ENCODE measurements at places on chromosomes 2 and 18.

DNA sequence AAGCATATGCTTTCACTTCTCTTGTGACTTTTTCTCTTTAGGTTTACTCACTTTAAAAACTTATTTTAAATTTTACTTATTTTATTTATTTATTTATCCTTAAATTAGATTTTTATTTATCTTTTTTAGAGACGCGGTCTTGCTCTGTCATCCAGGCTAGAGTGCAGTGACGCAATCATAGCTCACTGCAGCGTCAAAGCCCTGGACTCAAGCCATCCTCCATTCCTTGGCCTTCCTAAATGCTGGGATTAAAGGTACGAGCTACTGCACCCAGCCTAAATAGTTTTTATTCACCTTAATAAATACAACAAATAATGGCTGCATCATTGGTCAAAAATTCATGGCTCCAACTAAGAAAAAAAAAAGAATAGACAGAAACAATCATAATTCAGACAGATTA is 415.7 kb upstream of the FIGN start:
- no peak for DNase-seq

GRCh38 chr18:9627642-9628041 is 13.3 kb upstream of the PPP4R1 start:
- no peak for DNase-seq

GRCh38 chr2:8954990-8955389 is 48.5 kb downstream of the MBOAT2 start:
- DNase-seq, result no peak

GRCh38 chr2:187774551-187775071 is 220.4 kb upstream of the TFPI start:
- DNase-seq, result no peak

- DNase-seq, result no peak
These were observed 124.6 kb downstream of the LRATD1 start for GRCh38 chr2:14756981-14757657.

- DNase-seq, result no peak
These were observed 460.5 kb downstream of the ERBB4 start for GRCh38 chr2:212078103-212078502.

DNA sequence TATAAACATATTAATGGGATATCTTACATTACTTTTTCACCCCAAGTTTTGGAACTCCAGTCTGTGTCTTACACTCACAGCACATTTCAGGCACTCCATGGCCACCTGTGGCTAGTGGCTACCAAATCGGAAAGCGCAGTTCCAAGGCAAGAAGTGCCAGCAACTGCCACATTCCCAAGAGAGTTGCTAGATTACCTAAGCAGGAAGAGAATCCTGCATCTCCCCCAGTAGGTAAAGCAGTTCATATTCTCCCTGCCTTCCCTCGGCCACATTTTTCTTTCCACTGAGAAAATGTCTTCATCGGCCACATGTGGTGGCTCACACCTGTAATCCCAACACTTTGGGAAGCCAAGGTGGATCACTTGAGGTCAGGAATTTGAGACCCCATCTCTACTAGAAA is 62.8 kb downstream of the MEX3C start:
- no peak for DNase-seq

DNA sequence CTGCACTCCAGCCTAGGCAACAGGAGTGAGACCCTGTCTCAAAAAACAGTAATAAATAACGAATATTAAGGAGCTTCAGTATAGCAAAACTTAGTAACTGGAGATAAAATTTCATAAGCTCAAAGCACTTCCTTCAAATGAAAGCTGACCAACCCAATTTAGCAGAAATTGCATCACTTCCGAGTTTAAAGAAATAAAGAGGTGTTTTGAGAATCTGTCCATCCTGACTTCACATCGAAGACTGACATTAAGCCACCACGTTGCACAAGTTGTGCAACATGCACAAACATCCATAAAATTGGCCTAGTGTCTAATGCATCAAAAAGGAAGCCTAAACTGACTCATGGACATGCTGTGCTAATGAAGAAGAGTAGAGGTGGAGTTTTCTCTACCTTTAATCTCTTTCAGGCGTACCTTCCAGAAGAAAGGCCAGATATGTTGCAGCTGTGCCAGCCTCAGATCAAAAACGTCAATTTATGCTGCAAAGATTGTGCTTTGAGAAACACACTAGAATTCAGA is 7.7 kb upstream of the DSG3 start:
- no peak for DNase-seq

DNA sequence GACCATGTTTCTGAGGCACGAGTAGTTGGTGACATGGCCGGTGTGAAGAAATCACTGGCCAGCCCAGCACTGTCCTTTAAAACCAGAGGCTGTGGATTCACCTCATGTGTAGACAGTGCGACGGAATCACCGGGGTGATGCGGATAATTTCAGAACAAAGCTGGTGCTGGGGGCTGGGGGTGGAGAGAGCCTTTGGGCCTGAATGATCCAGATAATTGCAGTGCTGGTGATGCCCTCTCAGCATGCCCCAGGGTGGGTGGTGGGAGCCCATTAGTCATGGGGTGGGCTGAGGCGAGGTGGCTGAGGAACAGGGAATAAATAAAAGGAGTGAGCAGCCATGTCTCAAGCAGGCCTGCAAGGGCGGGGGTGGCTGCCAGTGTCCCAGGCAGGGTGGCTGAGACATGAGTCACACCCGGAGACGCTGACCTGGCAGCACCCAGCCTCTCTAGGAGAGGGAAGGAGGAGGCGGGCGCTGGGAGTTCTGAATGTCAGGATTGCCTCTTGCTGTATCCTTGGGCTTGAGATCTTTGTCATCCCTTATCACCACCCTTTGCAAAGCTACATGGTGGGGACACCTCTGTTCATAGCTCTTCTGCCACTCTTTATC is 151.1 kb upstream of the MSH6 start:
- DNase-seq, result no peak

- DNase-seq, result no peak
These were observed 61.3 kb downstream of the NUP35 start for GRCh38 chr2:183185534-183185933.

DNA sequence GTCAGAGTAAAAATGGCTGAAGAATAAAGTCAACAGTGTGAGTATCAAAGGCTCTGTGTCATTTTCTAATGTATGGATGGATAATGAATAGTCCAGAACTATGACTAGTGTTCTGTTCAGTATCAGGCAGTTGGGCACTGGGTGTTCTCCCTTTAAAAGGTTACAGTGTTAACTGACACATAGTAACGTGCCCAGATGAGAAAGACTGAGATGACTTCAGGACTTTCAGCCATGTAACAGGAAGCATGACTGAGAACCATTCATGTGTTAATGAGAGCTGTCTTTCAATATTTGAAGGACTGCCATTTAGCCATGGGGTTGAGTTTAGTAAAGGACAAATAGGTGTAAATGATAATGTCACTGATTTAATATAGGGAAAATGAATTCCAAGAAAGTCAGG is 187.1 kb downstream of the GULP1 start:
- DNase-seq, result no peak

DNA sequence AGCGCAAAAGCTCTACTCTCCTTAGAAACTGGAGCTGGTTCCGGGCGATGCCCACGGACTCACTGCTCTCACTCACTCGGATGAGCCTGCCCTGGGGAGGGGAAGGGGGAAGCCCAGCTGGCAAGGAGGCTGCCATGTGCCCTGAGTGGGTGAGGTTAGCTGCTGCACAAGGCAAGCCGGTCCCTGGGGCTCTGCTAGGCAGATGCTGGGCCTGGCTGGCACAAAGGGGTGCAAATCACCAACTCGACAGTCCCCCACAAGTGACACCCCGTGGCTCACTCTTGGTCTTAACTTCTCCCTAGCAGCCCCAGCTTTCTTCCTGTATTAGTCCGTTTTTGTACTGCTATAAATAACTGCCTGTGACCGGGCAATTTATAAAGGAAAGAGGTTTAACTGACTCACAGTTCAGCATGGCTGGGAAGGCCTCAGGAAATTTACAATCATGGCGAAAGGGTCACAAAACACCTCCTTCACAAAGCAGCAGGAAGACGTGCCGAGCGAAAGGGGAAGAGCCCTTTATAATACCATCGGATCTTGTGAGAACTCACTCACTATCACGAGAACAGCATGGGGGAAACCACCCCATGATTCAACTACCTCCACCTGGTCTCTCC is 33.2 kb downstream of the ADCY3 start:
- DNase-seq, result no peak

GRCh38 chr18:33596178-33596854 is 18.3 kb downstream of the ASXL3 start:
- DNase-seq, result no peak

- no peak for DNase-seq
These were observed 41.1 kb downstream of the ACVR1 start for GRCh38 chr2:157835006-157835405.

- DNase-seq, result no peak
These were observed 53.5 kb downstream of the PPIG start for GRCh38 chr2:169637620-169638019.

GRCh38 chr2:241373446-241373845 is 17.4 kb downstream of the FARP2 start:
- DNase-seq, result no peak

DNA sequence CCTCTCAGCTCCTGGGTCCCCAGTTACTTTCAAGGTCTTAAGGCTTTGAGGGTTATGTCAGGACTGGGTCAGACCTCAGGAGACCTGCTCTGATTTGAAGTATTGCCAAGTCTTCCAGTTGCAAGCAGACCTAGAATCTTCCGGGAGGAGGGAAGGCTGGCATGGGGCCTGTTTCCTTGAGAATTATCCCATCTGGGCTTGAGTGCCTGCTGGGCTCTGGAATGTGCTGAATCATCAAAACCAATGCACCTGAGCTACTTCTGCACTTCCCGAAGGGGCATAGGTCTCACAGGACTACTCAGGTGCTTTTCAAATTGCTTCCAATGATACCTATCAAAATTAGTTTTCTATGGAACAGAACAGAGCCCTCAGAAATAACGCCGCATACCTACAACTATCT is 327.3 kb downstream of the XIRP2 start:
- DNase-seq, result no peak
